ENCODE measurements at places on chromosomes 4 and X.

DNA sequence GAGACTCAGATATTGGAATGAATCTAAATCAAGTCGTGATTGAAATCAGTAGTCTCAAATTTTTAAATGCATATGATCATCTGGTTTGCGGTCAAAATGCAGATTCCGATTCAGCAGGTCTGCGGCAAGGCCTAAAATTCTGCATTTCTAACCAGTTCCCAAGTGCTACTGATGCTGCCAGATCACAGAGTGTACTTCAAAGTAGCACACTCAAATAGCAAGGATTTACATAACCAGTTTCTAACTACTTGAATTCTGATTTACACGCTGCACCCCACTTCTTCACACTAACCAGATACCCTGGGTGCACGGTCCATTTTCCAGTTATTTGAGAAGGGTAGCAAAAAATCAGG, 752 bp downstream of the MBTPS2 start:
- DNase-seq: no peak

DNA sequence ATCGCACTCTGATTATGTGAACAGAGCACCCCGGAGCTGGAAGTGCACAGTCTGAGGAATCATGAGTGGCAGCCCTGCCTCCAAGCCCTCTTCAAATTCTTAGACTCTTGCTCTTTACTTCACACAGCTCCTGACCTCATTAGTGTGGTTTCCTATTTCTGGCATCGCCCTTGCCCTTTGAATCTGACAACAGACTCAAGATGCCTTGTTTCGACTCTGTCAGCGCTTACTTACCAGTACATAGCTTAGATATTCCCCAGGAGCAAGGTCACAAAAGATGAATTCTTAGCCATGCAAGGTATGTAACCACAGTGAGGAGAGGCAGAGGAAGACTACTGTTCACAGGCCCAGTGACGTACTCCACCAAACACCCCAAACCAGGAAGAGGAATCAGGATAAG, 167.2 kb downstream of the KDR start:
- no peak for DNase-seq

- DNase-seq: no peak
Measured at GRCh38 chr4:152535360-152535902, 461 bp downstream of the FBXW7 start.

DNA sequence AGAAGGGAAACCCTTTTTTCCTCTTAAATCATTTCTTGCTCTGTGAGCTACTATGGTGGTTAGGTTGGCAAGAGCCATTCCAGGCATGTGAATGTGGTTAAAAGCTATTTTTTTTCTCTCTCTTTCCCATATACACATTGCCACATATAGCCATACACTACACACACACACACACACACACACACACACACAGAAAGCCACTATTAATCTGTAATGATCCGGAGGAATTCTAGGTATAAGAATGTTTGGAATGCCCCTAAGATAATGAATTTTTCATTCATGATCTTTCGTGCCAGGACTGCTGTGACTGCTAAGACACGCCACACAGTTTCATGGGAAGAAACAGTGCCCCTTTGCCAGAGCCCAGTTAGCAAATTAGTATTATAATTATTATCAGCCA, 21.8 kb upstream of the TLL1 start:
- DNase-seq: no peak

DNA sequence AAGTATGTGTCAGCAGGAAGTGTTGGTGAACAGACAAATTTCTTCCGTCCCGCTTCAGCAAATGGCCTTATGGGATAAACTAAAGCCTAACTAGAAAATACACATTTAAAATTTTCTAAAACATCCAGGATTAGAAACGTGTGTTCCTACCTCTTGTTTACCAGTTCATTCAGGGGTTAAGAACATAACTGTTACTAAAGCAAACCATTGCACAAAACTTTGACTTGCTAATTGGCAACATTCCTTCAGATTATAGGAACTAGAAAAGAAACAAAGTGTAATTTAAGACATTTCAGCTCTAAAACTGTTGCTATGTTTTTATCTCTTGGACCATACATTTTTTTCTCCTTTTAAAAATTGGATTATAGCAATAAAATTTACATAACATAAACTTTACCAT, 39.5 kb upstream of the CXCL13 start:
- no peak for DNase-seq

DNA sequence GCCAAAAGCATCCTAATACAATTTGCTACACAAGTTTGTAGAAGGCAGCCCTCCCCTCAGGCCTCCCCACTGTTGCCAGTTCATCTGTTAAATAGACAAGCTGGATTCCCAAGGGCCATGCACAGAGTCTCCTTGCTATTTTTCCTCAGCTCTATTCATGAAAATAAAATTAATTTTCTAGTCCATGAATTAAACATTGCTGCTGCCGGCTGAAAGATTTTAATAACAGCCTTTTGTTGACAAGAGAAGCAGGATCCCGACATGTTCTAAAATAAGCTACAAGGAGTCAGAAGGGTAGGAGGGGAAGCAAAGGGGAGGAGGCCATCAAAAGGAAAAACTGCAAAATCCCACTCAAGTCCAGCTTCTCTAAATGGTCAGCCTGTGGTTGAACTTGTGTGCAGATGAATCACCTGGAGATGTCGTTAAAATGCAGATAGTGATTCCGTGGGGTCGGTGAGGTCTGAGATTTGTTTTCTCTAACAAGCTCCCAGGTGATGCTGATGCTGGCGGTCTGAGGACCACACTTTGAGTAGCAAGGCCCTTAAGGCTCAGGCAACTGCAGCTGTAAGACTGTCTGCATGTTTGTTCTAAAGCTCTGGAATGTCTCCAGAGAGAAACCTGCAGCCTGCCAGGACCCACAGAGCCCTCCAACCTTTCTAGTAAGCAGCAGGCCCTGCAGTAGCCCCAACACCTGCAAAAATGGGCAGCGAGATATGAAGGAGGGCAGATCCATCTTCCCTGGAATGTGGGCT, 9.4 kb downstream of the SCD5 start:
- no peak for DNase-seq

DNA sequence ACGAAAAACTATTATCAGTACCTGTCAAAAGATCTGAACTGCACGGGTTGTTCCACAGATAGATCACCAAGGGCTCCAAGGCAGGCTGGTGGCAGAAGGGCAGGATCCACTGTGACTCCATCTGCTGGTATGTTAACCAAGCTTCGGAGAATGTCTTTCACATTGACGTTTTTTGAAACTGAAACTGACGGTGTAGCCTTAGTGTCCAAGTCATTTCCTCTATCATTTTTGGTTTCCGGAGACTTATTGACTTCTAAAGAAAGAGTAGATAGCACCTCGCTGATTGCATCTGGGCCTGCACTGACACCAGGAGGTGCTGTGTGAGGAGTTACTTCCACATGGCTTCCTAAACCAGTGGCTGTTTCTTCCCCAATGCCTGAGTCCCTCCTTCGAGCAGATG, 186.9 kb downstream of the LRBA start:
- DNase-seq: no peak

DNA sequence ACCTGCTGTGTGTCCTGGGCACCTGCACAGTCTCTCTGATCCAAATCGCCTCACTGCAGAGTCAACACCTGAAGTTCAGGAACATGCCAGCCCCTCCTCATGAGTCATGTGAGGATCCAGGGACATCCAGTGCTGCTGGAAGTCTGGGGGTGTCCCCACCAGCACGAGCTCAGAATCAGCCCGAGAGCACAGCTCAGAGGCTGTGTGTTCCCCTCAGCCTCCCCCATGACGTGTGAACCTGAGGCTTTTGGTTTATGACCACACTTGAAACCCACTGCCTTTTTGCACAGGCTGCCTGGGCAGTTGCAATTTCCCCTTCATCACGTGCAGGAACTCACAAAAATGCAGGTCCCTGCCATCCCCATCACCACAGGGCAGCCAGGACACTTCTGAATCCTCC, 47.1 kb downstream of the PPP2R2C start:
- no peak for DNase-seq

GRCh38 chrX:55907968-55908607, 190.5 kb downstream of the RRAGB start:
- DNase-seq: peak; percentile 2

GRCh38 chr4:24928708-24929107, 15.9 kb upstream of the CCDC149 start:
- DNase-seq: no peak

- DNase-seq: no peak
Measured at GRCh38 chr4:174036111-174036510, 247.4 kb downstream of the FBXO8 start.

DNA sequence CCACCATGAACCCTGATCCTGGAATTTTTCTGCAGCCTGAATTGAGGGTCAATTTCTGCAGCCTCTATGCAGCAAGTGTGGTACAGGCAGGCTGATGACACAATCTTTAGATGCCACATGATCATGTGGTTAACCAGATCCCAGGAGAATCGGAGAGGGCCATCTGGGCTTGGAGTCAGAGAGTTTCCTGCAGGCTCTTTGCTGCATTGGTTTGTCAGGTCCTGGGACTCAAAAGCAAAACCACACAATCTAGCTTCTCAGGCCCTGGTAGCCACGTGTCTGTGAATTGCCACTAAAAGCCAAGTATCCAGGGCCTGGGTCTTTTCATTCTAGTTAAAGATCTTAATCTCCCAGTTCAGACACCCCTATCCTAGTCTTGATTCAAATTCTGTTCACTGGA, 464.5 kb downstream of the BCOR start:
- DNase-seq: no peak

GRCh38 chrX:11111037-11111851, at the start of gene HCCS:
Gene HCCS (plus strand): TSS chrX:11111332. CDS start chrX:11112061, 729 bp downstream.
- DNase-seq: peak; percentile 50

- no peak for DNase-seq
Measured at GRCh38 chrX:65744965-65745364, 77.5 kb downstream of the MSN start.

GRCh38 chr4:133802359-133803140, 399.0 kb downstream of the PABPC4L start:
- DNase-seq: no peak

GRCh38 chr4:17915439-17915838, 104.7 kb downstream of the NCAPG start:
- no peak for DNase-seq

DNA sequence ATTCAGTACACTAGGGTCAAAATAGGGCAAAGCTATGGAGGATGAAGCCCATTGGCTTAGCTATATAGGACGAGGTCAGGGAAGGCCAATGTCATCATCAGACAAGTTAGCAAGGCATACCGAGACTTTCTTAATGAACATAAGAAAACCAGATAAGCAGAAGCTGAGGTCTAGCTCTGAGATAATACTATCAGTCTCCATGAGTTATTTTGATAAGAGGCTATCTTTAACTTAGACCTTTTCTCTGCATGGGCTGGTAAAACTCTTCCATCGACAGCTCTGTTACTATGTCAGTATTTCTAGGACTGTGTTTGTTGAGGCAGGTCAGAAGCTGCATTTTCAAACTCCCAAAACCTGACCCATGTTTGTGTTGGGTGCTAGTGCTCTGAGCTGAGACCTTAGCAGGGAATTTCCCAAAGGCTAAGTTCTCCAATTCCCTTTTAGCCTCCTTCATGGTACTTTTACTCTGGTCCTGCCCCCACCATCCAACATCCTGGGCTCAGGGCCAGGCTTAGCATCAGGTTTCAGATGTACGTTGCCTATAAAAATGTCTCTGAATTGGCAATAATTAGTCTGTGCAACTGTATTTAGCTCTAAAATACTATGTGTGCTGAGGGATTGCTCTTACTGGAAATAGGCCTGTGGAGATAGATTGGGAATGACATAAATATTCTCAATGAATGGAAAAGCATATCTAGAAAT, 29.3 kb upstream of the LRAT start:
- no peak for DNase-seq

- DNase-seq: no peak
Measured at GRCh38 chr4:172480471-172480870, 667.3 kb downstream of the GALNTL6 start.

- DNase-seq: no peak
Measured at GRCh38 chrX:23052324-23052723, 52.6 kb downstream of the DDX53 start.

GRCh38 chr4:81214144-81214880, 710 bp downstream of the PRKG2 start:
- DNase-seq: no peak

- no peak for DNase-seq
Measured at GRCh38 chr4:13893211-13893610, 265.7 kb upstream of the BOD1L1 start.

- DNase-seq: no peak
Measured at GRCh38 chr4:117640836-117641235, 393.4 kb upstream of the NDST3 start.

DNA sequence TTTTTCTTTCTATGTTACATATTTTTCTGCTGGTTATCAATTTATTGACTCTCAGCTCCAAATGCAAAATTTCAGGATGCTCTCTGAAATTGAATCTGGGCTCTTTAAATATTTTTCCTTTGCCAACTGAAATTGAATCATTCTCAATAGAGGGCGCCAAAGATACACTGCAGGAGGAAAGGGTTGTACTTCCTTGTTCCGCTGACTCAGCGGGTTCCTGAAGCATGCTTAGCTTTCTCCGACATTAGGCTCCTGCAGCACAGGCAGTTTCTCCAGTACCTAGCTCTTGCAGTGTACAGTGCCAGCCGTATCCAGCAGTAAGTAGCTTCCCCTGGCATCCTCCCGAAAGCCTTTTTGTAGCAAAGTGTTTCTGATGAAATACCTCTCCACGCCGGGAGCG, 28.8 kb upstream of the CFAP47 start:
- no peak for DNase-seq

DNA sequence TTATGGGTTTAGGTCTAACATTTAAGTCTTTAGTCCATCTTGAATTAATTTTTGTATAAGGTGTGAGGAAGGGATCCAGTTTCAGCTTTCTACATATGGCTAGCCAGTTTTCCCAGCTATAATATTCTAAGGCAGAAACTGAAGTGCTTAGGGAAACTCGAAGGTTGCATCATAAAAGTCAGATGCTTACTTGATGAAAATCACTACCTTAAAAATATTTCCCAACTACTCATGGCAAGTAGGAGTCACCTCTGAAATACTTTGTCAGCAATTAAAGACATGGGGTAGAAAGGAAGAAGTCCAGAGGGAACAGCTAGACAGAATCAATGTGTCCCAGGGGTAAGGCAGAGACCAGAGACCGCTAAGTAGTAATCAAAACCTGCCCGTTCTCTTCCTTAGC, 6.3 kb upstream of the AP1S2 start:
- DNase-seq: no peak

DNA sequence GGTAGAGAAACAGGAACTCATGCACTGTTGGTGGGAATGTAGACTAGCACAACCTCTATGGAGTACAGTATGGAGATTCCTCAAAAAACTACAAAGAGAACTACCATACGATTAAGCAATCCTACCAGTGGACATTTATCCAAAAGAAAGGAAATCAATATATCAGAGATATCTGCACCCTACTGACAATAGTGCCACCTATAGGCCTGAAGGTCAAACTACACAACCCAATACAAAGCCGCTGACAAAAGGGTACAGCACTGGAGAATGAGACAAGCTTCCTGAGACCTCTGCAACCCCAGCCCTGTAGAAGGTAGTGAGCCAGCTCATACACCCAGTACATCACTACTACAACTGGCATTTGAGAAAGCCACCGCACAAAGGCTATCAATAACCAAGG, 67.1 kb downstream of the CBR4 start:
- no peak for DNase-seq

- peak; percentile 22 for DNase-seq
Measured at GRCh38 chrX:151359931-151360871, 36.8 kb upstream of the VMA21 start.

Measured in activated CD8-positive, alpha-beta memory T cell treated with anti-CD3 and anti-CD28 coated beads for 48 hours (primary cell).